EH (cell line): ENCODE measurements at places on chromosomes 2 and 18.

GRCh38 chr2:14189929-14190328 lies 442.6 kb upstream of the LRATD1 start:
- no peak for DNase-seq

DNA sequence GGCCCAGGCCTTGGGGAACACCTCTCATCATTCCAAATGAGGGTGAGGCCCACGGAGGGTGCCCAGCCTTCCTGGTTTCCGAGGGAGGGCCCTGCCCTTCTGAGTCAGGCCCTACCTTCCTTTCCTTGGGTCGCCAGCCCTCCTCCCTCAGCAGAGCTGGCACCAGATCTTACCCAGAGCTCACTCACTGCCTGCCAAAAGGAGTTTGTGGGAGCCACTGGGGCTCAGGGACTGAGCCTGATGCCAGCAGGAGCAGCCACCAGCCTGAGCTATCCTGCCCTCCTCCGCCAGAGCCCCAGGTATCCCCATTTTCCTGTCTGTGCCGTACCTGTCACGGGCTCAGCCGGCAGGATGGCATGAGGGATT lies 64.1 kb downstream of the NRP2 start:
- DNase-seq, result no peak

DNA sequence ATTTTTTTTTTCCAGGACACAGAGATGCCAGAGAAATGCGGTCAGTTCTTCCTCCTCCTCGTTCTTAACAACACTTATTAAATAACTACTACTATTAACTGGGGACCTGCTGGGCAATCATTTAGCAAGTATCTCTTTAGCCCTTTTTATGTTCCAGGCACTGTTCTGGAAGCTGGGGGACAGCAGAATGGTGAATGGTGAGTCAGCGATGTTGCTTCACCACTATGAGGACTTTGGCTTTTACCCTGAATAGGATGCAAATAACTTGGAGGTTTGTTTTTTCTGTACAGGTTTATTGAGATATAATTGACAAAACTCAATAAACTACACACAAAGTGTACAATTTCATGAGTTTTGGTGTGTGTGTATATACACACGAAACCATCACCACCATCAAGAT lies 179.9 kb upstream of the MSH6 start:
- no peak for DNase-seq

DNA sequence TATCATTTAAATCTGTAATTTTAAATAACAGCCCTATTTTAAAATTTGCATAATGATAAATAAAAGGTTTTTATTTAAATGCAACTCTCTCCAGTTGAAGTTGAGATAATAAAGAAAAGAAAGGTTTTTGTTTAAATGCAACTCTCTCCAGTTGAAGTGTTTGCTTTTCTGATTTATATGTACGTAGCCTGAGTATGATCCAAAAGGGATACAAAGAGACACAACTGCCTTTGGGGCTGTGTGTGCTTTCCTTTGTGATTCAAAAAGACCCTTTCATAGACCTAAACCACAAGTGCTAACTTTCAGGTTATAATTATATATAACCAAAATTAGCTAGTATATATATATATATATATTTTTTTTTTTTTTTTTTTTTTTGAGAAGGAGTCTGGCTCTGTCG lies 76.2 kb upstream of the MFF start:
- no peak for DNase-seq

GRCh38 chr2:18009891-18010290 lies 131.4 kb downstream of the KCNS3 start:
- no peak for DNase-seq
